ENCODE measurements at places on chromosomes 11 and 22.

DNA sequence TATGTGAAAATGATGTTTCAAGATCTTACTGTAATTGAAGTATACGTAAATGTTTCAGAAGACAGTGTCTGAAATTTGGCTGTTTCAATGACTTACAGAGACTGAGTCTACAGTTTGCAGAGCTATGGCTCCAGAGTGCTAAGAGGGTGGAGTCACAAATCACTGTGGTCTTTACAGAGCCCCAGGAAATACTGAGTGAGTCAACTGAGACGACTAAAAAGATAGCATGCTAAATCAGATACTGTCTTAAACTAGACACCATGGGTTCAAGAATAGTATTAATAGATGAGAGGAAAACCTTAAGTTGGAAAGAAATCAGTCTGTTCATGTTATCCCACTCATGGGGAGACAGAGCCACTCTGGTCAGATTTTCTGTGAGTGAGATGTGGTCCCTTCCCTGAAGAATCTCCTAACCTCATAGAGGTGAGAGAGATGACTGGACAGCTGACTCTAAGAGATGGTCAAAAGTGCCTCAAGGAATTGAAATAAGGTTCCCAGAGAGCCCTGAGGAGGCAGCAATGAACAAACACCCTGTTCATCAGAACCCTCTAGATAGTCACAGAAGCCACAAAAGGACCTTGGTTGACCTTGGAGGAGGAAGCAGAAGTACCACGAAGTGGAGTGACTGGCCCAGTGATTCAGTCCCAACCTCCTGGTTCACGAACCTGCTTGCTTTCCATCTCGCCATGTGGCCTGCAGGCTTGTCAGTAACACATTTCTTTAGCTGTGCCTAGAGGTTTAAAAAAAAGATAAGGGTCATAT lies 30.2 kb downstream of the C11orf91 start:
- no peak for DNase-seq

DNA sequence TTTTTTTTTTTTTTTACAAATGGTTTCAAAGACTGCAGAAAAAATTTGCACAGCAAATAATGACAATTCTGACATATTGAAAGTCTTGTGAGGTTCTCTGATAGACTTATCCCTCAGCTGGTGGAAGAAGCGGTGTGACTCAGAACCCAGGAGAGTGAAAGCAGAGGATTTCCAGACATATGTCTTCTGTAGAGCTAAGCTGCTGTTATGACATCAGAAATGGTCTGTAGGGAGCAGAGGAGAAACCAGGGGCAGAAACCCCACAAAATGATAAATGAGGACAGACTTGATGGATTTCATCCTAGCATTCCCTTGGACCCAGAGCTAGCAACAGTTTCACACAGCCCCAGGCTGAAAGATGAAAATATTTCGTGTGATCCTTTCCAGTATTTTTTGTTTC lies 582.6 kb downstream of the METTL15 start:
- DNase-seq, result no peak

- no peak for DNase-seq
Observed at GRCh38 chr11:56923116-56923515, 65.6 kb upstream of the OR5AK2 start.

DNA sequence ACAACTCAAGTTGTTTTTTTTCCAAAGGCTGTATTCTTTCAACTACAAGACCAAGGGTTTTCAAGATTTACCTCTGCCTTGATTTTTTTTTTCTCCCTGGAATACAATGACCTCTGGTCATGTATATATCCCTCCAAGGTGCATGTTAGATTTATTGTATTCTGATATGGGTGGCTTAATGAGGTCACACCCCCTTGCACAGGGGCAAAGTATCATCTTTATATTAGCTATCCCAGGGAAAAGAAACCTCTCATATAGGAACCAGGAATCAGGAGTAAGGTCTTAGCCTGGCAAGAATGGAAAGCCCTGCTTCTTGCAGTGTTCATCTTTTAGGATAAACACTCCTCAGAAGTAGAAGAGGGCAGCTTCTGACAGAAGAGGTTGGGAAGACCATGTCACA lies 516.9 kb upstream of the TENM4 start:
- DNase-seq, result no peak

DNA sequence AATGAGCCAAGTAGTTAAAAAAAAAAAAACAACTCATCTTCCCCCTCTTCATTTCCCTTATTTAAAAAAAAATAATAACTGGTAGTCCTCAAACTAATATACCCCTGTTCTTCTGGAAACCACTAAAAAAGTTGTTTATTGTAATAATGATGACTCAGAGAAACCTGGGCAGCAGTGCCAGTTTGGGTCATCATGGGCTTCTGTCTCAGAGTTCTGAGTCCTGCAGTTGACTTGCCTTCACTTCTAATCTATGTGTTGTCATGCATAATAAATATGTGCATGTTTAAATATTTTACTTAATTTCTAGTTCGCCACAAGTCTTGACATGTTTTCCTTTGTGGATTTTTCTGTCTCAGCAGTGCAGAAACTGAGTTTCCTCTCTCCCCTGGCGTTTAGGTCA lies 46.8 kb downstream of the PPP2R1B start:
- no peak for DNase-seq

- DNase-seq, result no peak
Observed at GRCh38 chr11:110453684-110454354, 24.1 kb downstream of the FDX1 start.

DNA sequence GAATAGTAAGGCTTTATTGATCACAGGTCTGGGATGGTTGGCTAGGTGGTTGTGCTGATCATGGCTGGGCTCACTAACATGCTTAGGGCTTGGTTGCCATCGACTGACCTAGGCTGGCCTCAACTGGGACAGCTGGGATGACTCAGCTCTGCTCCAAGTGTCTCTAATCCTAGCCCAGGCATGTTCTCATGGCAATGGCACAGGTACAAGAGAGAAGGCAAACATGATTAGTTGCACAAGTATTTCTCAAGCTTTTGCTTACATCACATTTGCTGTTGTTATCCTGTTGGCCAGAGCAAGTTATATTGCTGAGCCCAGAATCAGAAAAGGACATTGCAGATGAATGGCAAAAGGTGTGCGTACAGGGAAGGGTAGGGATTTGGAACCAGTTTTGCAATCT lies 68.5 kb upstream of the SLC35C1 start:
- DNase-seq, result no peak

DNA sequence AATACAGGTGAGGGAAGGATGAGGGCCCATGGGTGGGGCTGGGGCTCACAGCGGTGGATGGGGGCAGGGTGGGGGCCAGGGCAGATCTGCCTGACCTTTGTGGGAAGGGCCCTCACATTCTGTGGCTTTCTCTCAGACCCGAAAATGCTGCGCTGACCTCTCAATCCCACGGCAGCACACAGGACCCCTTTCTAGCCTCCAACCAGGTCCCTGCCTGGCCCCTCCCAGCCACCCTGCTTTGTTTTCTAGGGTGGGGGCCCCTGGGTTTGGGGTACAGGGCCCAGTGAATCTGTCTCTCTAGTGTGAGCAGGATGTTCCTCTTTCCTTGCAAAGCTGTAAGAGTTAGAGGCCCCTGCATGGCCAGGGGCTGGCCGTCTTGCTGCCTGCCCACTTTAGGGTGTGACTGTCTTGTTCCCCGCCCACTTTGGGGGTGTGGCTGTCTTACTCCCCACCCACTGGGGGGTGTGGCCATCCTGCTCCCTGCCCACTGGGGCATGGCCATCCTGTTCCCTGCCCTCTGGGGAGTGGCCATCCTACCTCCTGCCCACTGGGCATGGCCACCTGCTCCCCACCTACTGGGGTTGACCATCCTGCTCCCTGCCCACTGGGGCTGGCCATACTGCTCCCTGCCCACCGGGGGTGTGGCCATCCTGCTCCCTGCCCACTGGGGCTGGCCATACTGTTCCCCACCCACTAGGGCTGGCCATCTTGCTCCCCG lies 11.5 kb downstream of the PARVG start:
- DNase-seq, result no peak
